Immature natural killer cell (primary cell): ENCODE measurements at places on chromosomes 4 and X.

- no peak for DNase-seq
These were observed 41.8 kb downstream of the GPC4 start for GRCh38 chrX:133373386-133374079.

- DNase-seq = no peak
These were observed 34.2 kb downstream of the CCDC158 start for GRCh38 chr4:76386566-76387305.

- no peak for DNase-seq
These were observed 2370.5 kb downstream of the ARAP2 start for GRCh38 chr4:33873791-33874190.

- no peak for DNase-seq
These were observed 116.6 kb upstream of the LCORL start for GRCh38 chr4:18138076-18138665.

- DNase-seq = no peak
These were observed 337.6 kb downstream of the STIM2 start for GRCh38 chr4:27198246-27198645.

DNA sequence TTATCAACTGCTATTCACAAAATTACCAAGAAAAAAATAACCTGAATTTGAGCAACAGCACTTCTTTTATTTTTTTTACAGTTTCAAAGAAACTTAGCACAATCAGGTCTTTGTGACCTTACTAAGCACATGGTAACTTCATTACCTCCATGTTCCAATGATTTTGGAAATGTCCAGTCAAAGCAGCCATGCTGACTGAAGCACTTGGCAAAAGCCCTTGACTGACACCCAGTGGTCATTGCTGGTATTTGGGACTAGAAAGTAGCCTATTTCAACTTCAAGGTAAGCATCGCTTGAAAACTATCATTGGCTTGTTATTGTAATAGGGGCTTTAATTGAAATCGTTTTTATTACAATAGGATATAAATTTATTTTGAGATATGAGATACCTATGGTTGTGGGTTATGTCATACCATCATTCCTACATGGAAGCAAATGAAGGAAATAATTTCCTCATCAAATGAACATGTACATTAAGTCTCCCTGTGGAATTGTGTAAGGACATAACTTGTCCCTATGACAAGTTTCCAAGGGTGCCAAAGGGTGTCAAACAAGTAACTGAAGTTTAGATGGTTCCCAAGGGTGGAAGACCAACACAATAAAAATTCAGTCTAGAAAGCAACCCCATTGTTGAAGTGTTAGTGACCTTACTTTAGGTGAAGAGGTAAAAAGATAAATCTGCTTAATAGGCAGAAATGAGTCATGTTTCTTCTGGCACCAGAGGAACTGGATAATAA is 15.2 kb upstream of the ANXA10 start:
- DNase-seq = no peak

- no peak for DNase-seq
These were observed 51.8 kb downstream of the CHRDL1 start for GRCh38 chrX:110743679-110744340.

DNA sequence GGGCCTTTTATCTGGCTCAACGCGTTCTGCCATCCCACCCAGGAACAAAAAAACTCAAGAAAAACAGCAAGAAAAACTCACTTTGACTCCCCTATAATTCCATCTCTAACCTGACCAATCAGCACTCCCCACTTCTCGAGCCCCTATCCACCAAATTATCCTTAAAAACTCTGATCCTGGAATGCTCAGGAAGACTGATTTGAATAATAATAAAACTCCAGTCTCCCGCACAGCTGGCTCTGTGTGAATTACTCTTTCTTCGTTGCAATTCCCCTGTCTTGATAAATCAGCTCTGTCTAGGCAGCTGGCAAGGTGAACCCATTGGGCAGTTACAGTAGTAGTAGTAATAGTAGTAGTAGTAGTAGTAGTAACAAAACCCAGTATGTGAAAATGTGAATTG is 165.7 kb upstream of the CASK start:
- no peak for DNase-seq

GRCh38 chr4:22745234-22745633 is 52.5 kb downstream of the GBA3 start:
- DNase-seq = no peak

- peak; percentile 27 for DNase-seq
These were observed 144.9 kb downstream of the POLA1 start for GRCh38 chrX:24838629-24839028.

- DNase-seq = no peak
These were observed 443.6 kb downstream of the ARAP2 start for GRCh38 chr4:35800669-35801068.

DNA sequence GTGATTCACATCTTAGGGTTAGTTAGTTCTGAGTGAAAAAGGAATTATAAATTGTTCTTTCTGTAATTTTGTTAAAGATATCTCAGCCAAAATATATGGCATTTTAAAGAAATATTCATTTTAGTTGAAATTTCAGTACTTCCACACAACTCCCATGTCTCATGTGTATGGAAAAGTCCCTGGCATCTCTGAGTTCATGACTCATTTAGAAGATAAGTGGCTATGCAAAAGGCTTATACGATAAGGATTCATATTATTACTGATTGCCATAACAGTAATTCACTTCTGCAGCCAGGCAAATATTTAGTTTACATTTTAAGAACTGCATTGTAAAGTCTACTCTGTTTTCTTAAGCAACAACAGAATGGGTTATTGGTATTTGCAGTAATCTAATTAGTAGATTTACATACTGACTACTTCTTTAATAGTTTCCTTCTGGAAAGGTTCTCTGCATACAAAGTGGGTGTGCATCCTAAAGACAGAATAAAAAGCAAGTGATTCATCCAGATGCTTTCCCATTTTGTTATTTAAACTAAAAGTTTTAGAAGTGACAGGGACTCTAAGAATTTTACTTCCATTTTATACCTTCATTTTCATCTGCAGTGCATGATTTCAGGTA is 682.4 kb upstream of the PABPC4L start:
- DNase-seq = no peak
